Activated CD8-positive, alpha-beta memory T cell treated with anti-CD3 and anti-CD28 coated beads for 4 hours (primary cell): ENCODE measurements at places on chromosomes 16 and 17.

DNA sequence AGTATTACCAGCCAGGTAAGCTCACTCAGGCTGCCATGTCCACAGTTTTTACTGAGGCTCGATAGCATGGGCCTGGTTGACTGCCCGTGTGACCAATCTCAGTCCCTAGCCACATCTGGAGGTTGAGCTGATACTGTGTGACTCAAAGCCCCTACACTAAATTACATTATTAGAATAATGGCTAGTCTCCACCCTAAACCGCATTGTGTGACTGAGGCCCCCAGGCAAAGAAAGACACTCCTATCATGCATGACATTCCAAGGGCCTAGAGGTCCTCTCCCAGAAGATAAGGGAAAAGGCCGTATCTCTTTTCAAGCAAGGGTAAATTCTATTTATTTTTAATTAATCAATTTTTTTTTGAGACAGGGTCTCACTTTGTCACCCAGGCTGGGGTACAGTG lies 505.3 kb downstream of the HAPSTR1 start:
- DNase-seq: no peak

DNA sequence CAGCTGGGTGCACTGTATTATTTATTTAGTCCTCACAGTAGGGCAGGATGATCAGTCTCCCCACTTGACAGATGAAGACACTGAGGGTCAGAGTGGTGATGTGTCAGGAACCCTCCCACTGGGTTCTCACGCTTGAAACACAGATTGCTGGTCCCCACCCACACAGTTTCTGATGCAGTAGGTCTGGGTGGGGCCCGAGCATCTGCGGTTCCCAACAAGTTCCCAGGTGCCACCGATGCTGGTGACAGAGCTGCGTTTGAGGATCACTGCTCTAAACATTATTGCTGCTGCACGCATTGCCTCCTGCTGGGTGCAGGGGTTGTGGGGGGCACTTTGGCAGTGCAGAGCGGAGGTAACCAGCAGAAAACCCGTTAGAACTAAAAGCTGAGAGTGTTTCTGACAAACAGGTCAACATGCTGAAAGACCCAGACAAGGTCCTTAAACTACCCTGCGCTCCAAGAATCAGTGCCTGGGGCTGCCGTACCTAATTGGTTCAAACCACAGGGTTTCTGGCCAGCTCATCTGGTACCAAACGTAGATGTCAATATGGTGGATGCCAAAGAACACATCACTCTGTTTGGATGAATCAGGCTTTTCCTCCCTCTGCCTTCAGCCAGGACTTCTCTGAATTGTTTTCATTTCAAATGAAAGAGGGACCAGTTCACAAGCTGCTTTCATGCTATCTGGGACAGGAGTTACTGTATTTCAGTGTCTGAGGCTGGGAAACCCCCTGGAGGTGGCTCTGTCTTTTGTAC lies 76.0 kb downstream of the ABCC1 start:
- peak; percentile 49 for DNase-seq

DNA sequence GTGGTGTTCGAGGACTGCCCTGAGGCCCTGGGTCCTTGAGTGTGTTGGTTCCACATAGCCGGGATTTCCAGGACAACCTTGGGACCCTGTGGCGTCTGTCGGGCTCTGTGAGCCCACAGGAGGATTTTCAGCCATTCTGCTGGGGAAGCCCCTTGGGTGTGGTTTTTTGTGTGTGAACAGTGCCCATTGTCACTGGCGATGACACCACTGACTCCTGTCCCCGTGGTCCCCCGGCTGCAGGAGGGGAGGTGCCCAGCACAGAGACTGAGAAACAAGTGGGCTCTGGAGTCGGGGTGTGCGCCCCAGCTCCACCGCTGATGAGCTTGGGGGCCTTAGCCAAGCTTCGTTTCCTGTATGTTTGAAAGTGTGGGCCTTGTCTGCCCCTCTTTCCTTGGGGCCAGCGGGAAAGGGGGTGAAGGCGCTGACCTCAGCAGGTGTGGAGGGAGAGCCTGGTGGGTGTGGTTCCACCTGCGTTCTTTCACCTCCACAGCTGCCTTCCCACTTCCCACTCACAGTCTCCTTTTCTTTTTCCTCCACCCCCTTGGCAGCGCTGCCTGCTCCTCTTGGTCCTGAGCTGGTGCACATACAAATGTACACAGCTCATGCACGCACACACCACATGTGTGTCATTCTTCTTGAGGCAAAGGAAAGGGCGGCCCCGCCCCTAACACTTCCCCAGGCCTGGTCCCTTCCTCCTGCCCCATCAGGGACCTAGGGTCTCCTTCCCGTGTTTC lies 16.1 kb downstream of the MGRN1 start:
- DNase-seq: no peak

DNA sequence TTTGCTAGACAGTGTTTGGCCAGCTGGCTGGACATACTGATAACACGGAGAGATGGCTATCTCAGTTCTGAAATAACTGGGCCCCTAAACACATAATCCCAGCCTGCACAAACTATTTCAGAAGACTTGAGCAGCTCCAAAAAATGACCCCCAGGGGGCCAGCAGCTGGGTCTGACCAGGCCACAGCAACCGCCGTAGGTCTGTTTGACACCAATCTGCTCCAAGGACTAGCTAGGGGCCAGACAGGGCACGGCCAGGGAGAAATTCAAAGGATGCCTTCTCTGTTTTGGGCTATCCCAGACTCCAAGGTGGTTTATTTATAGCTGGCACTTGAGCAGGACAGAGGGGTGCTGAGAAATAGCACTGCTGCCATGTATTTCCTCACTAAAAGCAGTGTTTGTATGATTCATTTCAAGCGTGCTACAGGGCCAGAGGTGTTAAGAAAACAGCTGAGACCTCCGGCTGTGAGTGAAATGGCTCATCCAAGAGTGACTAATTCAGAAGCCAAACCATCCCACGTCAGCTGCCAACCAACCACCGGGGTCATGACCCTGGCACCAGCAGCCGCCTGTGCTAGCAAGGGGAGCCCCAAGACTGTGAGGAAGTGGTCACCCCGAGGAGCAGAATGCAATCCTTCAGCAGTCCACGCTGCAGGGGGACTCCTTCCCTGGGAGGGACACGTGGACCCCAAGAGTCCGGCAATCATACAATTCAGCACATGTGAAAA lies 5.7 kb downstream of the GGA2 start:
- DNase-seq: peak; percentile 66

DNA sequence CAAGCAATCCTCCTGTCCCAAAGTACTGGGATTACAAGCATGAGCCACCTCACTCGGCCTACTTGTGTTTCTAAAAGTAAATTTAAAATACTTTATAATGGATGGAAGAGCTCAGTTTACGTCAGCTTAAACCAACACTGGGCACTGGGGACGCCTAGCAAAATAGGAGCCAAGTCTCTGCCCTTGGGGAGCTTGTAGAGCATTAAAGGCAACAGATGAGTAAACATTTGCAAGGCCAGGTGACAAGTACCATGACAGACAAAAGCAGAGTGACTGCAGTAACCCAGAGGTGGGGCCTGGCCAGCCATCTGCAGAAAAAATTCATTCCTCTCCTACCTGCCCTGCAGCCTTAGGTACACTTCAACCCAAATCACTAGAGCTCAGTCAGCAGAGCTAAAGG lies 12.1 kb upstream of the NLK start:
- DNase-seq: no peak

GRCh38 chr17:56635641-56636040 lies 42.1 kb downstream of the NOG start:
- no peak for DNase-seq

DNA sequence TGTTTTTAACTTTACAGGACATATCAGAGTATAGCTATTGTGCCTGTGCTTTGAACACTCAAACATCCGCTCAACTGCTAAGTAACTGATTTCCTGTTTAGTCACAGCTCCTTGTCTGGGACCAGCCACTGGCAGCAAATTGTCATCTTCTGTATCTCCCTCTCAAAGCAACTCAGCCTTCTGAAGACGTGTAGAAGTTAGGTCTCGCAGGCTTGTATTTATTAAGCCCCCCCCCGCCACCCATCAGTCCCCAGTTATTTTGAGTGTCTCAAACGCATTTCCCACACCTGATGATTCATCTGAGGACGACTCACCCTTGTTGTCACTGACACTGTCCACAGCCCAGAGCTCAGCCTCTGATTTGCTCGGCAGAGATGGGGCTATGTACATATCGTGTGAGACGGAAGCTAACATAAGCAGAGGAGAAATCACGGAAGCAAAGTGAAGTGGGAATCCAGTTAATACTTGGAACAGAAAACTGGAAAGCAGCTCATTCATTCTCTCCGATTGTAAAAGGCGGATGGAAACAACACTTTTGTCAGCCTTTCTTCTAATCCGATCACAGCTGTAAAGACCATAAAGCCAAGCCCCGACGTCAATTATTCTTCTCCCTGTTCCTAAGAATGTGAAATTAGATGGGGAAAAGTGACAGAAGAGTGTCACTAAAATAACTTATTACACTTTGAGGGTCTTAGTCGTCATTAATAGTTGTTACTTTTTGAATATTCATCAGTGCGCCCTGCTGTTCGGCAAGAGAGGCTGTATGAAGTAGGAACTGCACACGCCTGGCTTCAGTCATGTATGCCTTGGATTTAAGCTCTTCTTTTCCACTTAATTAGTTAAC lies 64.2 kb downstream of the PITPNC1 start:
- peak; percentile 71 for DNase-seq

GRCh38 chr17:28871056-28871579 lies 16.3 kb downstream of the ERAL1 start:
- DNase-seq: no peak

DNA sequence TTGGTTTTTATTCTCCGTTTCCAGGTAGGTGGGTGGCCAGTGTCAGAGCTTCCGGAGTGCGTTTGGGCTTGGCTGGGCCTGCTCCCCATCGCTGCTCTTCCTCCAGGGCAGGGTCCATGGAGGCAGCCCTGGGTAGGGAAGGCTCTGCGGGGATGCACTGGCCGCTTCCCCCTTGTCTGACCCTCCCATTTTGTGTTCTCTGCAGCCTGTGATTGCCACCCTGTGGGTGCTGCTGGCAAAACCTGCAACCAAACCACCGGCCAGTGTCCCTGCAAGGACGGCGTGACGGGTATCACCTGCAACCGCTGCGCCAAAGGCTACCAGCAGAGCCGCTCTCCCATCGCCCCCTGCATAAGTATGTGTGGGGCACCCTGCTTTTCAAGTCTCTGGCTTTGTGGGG lies 158.3 kb downstream of the NTN1 start:
- DNase-seq: no peak

DNA sequence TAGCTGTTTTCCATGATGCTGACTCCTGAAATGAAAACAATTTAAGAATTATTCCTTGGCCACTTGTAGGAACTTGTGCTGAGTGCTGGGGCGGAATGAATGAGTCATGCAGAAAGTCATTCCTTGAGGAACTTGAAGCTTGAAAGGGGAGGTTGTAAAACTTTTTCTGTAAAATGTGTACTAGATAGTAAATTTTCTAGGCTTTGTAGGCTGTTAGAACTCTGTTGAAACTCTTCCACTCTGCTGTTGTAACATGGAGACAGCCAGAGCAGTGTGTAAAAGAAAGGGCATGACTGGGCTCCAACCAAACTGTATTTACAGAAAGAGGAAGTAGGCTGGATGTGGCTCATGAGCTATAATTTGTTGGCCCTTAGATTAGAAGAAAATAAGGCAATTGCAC lies 46.1 kb downstream of the ABCA8 start:
- no peak for DNase-seq

DNA sequence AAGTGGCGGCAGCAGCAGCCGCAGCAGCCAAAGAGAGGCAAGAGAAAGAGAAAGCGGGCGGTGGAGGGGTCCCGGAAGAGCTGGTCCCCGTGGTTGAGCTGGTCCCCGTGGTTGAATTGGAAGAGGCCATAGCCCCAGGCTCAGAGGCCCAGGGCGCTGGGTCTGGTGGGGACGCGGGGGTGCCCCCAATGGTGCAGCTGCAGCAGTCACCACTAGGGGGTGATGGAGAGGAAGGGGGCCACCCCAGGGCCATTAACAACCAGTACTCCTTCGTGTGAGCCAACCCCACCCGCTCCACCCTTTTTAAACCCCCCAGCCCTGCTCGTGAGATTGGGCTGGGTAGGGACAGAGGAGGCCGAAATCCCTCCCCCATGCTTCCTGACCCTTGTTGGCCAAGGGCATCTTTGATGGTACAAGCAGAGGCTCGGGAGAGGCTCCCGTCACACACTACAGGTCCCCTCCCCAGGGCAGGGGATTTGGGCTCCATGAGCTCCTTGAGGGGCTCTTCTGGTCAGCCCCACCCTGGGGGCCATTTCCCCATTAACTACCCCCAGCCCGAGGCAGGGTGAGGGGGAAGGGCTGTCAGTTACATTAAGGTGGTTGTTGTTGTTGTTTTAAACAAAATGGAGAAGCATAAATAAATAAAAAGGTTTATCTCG lies 4.6 kb upstream of the ATP2A1 start:
- DNase-seq: peak; percentile 31

- no peak for DNase-seq
Measured at GRCh38 chr16:67543036-67543435, 14.4 kb downstream of the RIPOR1 start.

DNA sequence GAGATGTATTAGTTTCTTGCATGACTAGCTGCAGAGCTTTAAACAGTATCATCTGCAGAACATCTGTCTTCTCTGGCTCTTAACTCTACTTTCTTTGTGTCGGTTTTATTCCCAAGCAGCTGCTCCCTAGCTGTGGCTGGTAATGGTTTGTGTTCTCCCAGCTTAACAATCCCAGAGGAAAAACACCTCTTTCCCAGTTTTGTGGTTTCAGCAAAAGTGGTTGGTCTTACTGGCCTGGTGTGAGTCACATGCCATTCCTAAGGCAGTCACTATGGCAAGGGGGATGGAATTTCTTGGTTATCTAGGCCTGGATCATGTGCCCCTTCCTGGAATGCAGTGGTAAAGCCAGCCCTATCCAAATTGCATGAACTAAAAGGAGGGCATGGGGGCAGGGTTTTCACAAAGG lies 27.5 kb downstream of the OMG start:
- no peak for DNase-seq

- DNase-seq: no peak
Measured at GRCh38 chr17:71975331-71975801, 145.5 kb upstream of the SOX9 start.

- no peak for DNase-seq
Measured at GRCh38 chr16:22098405-22099255, 6.3 kb downstream of the VWA3A start.

- DNase-seq: no peak
Measured at GRCh38 chr16:84368308-84368996, at the start of gene ATP2C2. ATP2C2 (plus strand) TSS chr16:84368538; CDS start chr16:84368616, 78 bp downstream.

GRCh38 chr16:75593825-75594820 lies 27.9 kb downstream of the GABARAPL2 start:
- DNase-seq: no peak

DNA sequence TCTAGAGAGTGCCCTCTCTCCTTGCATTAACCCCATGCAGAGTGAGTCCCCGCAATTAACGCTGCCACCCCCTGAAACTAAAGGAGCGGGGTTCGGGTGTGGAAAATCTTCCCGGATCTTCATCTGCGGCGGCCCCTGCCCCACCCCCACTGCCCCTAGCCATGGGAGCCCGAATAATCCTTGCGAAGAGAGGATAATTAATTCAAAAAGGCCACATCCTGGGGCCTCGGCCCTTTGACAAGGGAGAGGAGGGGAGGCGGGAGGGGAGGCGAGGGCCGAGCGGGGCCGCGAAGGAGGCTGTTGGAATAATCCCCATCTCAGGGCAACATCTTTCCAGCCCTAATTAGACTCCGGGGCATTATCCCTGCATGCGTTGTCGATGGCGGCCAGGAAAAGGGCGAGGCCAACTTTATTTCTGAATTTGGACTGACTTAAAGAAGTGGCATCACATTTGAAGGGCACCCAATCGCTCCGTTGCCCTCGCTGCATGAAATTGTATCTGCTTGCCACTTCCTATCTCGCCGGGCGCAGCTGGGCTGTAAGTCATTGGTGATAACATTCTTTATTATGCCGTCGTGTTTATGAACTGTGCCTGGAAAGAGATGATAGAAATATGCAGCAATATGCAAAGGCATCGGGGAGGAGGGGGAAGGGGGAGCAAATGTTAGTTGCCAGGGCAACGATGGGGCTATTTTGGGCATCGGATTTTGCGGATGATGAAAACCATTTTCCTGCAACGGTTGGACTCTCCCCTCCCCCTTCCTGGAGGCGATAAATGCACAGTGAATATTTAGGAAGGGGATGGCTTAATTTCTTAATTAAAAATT lies 387.1 kb upstream of the TNRC6C start:
- DNase-seq: no peak
